ENCODE measurements at places on chromosomes 12 and 14. TPM values are rescaled to one million over a fixed set of nuclear protein-coding genes. Genes with fewer than 3 reads are reported as not detected.

CD27 gene
- not detected for total RNA-seq

FOXG1 gene
- 0.79 TPM for total RNA-seq

LRCOL1 gene
- not detected for total RNA-seq

LALBA gene
- total RNA-seq, result not detected

ERBB3 gene
- total RNA-seq, result 0.94 TPM

TCL1A gene
- not detected for total RNA-seq

KRT78 gene
- total RNA-seq, result not detected

DPF3 gene
- 8.1 TPM for total RNA-seq

RIC8B gene
- total RNA-seq, result 9.3 TPM

RND1 gene
- 0.26 TPM for total RNA-seq

NEDD8 gene
- 277 TPM for total RNA-seq

TAS2R43 gene
- total RNA-seq, result 0.63 TPM

RTL1 gene
- total RNA-seq, result under 0.01 TPM

NTF3 gene
- total RNA-seq, result not detected

PIANP gene
- total RNA-seq, result 0.09 TPM

C12orf50 gene
- not detected for total RNA-seq

AKAP3 gene
- total RNA-seq, result 2.1 TPM

CLEC14A gene
- 1.1 TPM for total RNA-seq

CCDC177 gene
- total RNA-seq, result 0.09 TPM

CDKN1B gene
- 31.2 TPM for total RNA-seq

ACSS3 gene
- 12.2 TPM for total RNA-seq

PPP1R3E gene
- 2.5 TPM for total RNA-seq
